Stimulated activated CD8-positive, alpha-beta memory T cell treated with anti-CD3 and anti-CD28 coated beads, Interleukin-12 subunit alpha, Interleukin-12 subunit beta, amount 100 ng/mL, for 4 hours (primary cell): ENCODE measurements at places on chromosomes 7 and 10.

- no peak for DNase-seq
These were observed 646.9 kb downstream of the SORCS3 start for GRCh38 chr10:105288026-105288425.

DNA sequence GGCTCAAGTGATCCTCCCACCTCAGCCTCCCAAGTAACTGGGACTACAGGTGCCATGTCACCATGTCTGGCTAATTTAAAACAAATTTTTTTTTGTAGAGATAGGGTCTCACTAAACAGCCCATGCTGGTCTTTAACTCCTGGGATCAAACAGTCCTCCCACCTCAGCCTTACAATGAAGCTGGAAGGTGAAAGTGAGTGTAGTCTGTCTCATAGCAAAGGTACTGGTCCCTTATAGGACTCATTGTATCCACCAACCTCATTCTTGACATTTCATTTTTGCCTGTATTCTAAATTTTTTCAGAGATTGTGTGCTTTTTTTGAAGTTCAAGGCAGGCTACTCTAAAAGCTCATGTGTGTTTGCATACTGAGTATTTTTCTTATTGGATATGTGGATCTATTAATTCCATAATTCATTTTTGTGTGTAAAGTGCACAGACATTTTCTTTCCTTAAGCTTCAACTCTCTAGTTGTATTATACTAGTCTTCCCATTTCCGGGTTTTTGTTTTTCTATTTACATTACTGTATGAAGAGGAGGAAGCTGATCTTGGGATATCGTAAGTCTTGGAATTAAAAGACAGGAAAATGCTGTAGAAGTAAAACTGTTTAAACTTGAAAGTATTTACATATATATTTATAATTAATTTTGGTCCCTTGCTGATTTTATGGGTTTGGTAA, 13.3 kb downstream of the KMT2E start:
- no peak for DNase-seq

- DNase-seq = no peak
These were observed 33.3 kb downstream of the GET4 start for GRCh38 chr7:909358-910329.

- DNase-seq = no peak
These were observed 256.8 kb downstream of the ELFN1 start for GRCh38 chr7:1926908-1927306.

DNA sequence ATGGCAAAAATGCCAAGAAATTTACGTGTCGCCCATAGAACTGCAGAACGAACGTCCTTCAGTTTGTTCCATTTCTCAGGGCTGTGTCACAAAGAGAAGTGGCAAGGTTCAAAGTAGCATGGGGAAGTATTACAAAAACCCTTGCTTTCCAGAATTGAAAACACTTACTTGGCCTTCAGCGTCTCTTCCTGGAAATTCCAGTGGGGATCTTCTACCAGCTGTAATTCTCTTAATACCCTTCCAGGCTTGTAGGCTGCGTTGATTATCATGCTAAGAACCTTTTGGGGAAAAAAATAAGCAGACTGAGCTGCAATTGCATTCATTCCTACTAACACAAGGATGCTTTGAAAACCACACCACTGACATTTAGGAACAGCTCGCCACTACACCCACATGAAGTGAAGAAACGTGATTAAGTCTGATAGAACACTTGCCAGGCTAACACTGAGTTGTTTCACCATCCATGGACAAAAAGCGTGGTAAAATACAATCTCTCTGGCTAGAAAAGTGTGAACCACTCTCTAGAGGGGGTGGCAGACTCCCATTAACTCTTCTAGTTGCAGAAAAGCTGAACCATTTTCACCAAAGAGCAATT, 222.3 kb downstream of the SFMBT2 start:
- no peak for DNase-seq
